ENCODE measurements at places on chromosomes 3 and 15.

DNA sequence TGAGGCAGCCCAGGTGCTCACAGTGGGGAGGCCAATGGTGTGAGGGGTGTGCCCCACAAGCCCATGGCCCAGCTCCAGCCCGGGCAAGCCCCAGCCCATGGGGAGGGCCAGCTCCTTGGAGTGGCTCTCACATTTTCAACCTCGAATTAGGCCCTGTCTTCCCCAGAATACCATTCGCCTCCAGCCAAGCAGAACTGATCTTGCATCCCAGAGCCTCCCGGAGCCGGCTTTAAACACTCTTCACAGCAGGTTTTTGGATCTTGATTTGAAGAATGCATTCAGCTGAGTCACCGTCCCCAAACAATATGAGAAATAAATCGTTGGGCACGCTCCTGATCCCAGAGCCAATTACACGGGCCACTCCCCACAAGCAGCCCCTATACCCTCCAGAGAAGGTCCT, 23.7 kb downstream of the TPRA1 start:
- no peak for DNase-seq

- no peak for DNase-seq
These were observed 3.1 kb downstream of the AP4E1 start for GRCh38 chr15:50911621-50912020.

DNA sequence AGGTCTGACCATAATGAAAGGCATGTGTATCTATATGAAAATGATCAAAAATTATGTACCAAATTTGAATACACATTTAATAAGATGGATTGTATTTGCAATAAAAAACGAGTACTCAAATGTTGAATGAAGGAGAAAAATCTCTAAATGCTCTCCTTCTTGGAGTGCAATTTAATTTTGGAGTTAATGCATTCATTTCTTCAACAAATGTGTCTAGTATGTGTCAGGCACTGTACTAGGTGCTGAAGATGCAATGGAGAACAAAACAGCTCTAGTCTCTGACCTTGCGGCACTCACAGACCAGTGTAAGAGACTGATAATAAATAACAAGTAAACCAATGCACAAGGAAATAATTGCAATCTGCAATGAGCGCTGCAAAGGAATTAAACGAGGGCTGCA, 28.8 kb downstream of the CA12 start:
- no peak for DNase-seq

DNA sequence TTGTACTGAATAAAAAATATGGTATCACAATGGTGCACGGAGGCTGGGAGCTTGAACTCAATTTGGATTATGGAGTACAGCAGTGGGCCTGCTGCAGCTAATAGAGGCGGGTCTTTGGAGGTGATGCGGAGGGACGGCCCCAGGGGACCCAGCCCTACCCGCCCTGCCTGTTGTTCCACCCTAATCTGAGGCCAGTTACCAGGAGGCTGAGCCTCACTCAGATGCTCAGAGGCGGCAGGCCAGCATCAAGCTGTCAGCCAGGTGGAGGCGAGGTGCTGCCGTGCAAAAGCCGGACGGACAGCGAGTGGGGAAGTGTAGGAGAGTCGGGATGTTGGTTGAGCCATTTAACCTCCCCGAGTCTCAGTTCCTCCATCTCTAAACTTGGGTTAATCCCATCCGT, 218.5 kb upstream of the RGMA start:
- no peak for DNase-seq

DNA sequence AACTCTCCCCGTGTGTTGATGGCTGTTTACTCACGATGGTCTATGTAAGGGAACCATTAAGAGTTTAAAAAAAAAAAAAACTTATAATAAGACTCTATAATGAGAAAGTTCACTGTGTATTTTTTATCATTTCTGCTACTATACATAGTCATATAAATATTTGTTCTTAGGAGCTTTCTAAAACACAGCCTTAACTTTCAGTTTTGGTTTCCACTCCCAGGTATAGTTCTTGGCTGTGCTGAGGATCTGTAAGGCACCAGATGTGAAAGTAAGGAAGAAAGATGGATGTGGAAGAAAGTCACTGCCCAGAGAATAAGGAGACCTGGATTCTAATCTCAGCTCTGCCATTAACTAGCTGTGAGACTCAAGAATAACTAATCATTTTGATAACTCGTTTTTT, 101.9 kb upstream of the THBS1 start:
- no peak for DNase-seq

DNA sequence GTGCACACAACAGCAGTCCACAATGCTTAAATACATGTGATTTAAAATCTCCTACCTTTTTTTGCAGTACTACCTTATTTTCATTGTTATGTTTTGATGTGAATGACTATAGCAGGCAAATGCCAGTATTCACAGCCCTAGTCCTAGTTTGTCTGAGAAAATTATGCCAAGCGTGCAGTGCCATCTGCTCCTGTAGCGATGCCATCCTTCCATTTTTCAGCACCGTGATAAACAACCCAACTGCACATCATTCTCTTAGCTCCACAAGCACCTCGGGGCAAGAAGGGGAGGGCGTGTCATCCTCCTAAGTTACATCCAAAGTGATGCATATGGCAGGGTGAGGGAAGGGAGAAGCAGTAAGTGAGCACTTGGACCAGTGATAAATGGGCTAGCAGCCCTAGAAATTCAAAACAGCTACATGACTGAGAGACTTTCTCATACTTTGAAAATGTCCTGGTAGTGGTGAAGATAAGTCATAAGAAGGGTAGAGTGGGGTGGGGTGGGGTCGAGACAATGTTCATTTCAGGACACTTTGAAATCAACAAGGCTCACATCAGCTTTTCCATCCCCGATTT, 198.8 kb downstream of the LSAMP start:
- DNase-seq, result no peak

DNA sequence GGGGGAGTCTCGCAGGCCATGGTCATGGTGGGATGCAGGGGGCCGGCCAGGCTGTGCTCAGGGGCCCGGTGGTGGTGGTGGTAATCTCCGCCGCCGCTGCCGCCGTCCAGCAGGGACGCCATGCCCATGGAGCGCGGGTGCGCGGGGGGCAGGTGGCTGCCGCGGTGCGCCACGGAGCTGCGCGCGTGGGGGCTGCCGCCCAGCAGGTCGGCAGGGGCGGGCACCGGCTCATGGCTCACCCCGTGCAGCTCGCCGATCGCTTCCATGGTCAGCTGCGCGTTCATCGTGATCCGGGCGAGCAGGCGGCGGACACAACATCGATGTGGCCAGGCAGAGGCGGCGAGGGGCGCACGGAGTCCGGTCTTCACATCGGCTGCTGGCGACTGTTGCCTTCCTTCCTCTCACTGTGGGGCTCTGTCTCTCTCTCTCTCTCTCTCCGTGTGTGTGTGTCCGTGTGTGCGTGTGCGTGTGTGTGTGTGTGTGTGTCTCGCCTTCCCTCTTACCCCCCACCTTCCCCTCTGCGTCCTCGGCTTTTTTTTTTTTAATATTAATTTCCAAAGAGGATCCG, 451 bp downstream of the ONECUT1 start:
- no peak for DNase-seq
